Hypothalamus (tissue), 51 donors: ENCODE measurements at places on chromosomes 3 and 15.

GRCh38 chr15:68531387-68532179 is 47.2 kb upstream of the CORO2B start:
- no peak for DNase-seq

DNA sequence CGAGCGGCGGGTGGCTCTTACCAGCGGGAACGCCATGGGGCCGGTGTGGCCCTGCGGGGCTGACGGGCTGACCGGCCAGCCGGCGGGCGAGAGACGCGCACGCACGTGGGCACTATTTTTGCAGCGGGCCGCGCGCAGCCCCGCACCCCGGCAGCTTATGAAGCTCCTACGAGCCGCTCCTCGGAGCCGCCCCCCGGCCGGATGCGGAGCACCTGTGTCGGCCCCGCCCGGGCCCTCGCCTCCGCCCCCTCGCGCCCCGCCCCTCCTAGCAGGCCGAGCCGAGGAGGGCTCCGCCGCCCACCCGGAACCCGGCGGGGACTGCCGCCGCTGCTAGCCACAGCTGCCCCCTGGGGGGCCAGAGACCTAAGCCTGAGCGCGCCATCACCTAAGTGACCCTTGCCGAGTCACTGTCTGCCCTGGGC is 683 bp upstream of the CPEB1 start:
- no peak for DNase-seq

- DNase-seq, result no peak
Observed at GRCh38 chr15:91603384-91604080, 250.0 kb upstream of the SLCO3A1 start.

- no peak for DNase-seq
Observed at GRCh38 chr3:128504963-128505730, 12.1 kb upstream of the GATA2 start.

- no peak for DNase-seq
Observed at GRCh38 chr3:36681867-36682266, 82.5 kb downstream of the DCLK3 start.

DNA sequence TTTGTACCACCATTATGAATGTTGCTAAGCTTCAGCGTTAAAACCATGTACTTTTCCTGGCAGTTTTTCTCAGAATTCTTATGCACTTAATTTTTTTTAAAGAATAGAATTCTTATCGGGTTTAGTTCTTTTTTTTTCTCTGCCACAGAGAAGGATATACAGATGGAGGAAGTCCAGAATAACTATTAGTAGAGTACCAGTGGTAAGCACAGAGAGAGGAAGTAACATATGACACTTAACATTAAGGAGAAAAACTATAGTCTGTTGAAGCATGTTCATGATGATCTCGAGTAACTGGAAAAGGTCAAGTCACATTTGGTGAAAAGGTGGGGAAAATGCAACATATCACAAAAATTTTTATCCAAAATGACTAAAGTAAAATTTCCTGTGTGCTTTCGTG is 68.9 kb downstream of the RNF13 start:
- DNase-seq, result no peak

DNA sequence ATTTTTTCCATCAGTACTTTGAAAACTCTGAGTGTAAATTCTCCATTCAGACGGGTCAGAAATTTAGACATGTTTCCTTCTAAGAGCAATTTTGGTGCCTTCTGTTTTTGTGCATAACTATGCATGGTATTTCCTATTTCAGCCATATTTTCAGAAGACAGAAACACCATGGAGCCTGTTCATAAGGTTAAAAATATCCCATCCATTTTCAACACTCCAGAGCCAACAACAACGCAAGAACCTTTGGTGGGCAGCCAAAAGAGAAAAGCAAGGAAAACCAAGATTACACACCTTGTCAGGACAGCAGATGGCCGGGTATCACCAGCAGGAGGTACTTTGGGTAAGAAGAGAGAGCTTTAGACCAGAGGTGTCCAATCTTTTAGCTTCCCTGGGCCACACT is 275.6 kb downstream of the BBX start:
- DNase-seq, result no peak

DNA sequence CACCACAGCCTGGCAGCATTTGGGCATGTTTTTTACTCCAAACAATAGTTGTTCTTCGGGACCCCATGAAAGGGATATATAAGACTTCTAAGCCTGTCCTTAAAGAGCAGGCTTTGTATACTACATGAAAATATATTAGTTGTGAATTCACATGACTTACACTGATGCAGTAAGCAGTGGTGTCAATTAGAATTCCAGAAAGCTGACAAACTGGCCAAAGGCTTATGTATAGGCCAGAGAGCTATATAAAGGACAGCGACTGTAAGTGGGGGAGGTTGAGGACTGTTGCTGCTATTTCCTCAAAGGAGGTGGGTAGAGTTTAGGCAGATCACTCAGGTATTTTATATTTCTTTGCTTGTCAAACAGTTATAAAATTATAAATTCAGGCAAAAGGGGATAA is 24.8 kb downstream of the KPNA4 start:
- DNase-seq, result no peak

- DNase-seq, result no peak
Observed at GRCh38 chr3:13200946-13201345, 127.7 kb upstream of the IQSEC1 start.

DNA sequence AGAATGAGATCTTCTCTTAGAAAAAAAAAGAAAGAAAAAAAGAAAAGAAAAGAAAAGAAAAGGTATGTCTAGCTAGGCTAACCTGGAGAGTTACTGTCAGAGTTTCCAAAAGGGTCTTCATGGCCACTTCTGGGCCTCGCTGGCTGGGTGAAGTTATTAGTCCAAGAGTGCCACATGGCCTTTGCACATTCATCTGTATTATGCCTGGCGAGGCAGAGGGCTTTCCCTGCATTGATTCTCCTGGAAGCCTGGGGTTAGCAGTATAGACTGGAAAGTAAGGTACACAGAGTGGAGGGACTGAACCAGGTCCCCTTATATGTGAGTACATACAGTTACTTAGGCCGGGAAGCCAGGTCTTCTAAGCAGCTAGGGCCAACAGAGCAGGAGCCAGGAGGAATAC is 54.8 kb upstream of the CGNL1 start:
- DNase-seq, result no peak

GRCh38 chr3:3125977-3126376 is 763 bp upstream of the TRNT1 start:
- no peak for DNase-seq

DNA sequence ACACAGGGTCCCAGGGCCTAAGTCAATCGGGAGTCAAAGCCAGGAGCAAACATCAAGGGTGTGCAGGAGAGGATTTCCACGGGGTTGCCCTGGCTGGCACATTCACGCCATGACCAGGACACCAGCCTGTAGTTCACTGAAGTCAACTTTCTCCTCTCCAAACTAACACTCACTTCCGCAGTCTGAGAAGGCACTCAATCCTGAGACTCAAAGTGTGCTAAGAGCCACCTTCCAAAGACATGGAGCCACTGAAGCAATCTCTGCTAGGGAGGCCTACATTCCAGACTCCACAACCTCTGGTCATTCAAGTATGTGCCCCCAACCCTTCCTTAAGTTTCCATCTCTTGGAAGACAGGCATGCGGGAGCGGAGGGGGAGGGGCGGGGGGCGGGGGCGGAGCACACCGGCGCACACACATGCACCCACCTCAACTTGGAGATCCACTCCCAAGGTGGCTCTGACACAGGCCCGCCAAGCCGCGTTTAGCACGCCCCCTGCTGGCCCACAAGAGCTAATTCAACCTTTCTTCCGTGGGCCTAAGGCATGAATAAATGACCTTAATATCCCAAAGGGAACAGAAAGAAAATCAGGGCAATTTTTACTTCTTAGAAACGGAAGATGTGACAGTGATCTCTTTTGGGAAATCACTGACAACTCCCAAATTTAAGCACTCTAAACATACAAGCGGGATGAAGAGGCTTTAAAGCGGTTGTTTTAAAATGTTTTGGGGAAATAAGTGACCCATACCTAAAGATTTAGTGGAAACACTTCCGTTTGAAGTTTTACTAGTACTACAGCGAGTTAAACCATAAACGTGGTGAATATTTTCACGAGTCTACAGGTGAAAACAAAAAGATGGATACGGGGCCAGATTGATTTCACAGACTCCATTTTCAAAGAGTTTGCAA is 162.5 kb upstream of the CHRNA7 start:
- no peak for DNase-seq

DNA sequence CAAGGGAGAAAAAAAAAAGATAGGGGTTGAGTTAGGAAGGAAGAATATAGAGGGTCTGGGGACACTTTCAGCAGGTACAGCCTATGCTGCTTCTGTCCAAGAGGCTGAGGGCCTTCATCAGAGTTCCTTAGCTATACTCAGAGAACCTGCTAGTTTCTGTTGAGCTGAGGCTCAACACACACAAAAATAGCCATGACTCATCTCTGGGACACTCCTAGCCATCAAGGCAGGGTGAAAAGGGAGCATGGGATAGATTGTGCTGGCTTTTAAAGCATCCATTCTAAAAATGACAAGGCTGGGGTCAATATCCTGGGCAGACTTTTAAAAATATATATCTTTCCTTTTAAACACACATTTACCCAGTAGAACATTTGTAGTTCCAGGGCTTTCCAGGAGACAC is 2.8 kb upstream of the RTP2 start:
- no peak for DNase-seq

DNA sequence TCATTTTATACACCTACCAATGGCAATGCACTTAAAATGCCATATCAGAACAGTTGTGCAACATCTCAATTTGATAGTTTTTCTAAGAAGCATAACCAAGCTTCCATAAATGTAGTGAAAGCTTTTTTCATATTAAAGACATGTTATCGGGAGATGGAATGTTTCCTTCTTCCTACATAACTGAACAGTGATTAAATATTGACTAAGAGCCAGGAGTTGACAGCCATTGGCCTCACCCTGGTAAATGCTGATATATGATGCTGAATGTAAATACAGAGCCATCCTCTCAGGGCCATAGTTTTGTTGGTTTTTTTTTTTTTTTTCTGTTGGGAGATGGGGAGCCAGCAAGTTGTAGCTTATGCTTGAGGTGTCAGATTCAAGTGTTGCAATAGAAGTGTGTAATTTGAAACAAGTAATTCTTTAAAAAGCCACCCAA is 203.3 kb upstream of the IL12A start:
- no peak for DNase-seq

DNA sequence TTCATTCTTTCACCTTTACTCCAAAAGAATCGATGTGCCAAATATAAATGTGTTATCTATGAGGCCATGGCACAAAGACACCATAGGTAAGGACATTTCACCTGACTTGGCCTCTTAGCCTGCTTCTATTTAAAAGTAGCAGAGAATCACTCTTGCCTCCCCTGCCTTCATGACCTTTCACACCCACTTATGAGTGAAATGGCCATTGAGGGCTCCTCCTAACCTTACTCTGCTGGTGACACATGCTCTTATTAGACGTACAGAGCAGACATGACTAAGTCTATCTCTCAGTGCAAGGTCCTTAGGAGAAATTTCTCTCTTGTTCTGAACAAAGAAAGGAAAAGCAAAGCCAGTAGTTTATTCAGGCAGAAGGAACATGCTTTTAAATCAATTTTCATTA is 150.7 kb downstream of the LRTM1 start:
- no peak for DNase-seq

DNA sequence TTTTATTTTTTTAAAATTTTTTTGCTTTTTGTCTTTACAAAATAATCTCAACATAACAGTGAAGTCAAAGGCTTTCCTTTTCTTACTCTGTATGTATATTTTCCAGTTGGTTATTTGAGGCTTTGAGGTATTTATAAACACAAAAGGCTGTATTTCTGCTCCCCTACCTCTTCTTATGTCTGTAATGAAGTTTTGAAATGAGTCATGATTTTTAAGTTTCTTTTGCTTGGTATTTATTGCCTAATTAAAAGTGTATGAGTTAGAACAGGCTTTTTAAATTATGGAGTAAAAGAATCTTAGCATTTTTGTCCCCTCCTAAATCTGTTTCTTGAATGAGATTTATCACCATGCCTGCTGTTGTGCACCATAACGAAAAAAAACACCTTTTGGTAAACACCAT is 66.0 kb downstream of the DCUN1D1 start:
- no peak for DNase-seq

DNA sequence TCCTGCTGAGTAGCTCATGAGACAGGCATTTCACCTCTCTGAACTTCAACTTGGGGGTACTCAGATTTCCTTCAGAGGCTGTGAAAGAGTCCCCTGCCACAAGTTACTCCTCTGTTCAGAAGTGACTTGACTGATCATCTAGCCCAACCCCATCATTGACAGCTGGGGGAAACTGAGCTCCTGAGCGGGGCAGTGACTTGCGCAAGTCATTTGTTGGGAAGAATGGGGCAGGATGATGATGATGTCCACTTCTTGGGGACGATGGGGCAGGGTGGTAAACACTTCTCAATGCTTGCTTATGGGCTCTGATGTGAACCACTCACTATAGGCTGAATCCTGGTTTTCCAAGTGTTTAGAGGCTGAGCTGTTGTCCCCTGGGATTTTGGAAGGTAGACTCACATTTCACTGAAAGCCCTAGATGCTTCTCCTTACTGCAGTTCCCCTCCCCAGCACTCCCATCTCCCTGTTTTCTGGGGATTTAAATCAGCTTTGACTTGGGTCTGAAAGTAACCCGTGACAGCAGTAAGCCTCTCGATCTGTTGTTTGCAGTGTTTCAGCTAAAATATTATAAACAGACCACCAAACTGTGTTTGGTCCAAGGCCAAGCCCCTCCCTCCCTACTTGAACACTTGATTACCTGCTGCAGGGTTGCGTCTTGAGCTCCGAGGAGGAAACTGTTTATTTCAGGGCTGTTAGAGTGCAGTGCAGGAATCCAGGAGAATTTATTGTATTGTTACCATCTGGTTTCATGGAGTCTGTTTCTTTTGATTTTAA is 25.1 kb downstream of the SMAD3 start:
- no peak for DNase-seq

- no peak for DNase-seq
Observed at GRCh38 chr15:50544368-50544767, 2.1 kb downstream of the USP50 start.

GRCh38 chr3:179071027-179071322 is 634 bp downstream of the ZMAT3 start:
- DNase-seq, result no peak

DNA sequence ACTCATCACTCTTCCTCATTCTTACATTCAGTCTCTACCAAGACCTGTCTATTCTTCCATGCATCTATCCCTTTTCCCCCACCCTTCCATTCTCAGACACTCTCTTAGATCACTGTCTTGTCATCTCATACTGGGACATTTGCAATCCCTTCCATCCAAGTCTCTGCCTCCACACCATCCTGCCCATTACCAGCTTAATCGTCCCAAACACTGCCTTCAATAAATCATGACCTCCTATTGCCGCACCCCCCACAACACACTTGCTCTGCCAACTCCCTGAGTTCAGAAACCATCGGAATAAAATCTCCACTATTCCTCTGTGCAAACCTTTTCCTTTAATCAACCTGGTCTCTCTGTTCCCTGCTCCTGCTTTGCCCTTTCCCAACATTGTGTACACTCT is 18.9 kb downstream of the MYH15 start:
- DNase-seq, result no peak

GRCh38 chr3:14392231-14392630 is 10.2 kb upstream of the SLC6A6 start:
- no peak for DNase-seq

DNA sequence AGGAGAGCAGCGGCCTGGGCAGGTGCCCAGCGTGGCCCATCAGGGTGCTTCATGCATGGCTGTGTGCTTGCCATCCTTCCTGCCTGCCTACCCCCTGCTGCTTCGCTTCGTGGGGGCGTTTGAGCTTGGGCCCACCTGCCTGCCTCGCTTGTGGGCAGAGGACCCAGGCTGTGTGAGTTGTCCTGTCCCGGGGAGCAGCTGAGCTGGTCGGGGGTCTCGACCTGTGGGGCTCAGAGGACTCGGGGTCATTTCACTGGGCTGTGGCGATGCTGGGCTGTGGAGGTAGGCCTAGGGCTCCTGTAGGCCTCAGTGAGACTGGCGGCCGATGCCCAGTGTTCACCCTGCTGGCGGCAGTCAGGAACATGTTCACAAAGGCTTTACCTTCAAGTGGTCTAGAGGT is 12.1 kb upstream of the STAB1 start:
- DNase-seq, result no peak

GRCh38 chr3:130850044-130850797 is 43.7 kb upstream of the ATP2C1 start:
- no peak for DNase-seq
